ENCODE measurements at places on chromosomes 11 and 22.

GRCh38 chr11:1300569-1301187 lies 8.8 kb downstream of the TOLLIP start:
- DNase-seq: no peak

DNA sequence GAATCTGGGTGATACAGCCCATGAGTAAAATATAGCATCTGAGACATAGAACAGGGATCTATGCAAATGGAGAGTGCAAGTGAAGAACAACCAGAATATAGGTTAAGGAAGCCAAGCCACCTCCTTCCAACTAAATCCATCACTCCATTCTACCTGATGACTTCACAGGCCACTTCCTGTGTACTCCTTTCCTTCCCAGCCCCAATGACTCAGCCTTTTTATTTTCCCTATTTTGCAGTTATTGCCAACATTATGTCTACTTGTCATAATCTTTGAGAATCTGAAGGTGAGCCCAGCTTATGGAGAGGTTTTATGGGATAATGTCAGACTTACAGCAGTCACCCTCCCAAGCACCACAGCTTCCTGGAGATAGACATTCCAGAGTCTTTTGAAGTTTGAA lies 1.4 kb upstream of the OR52M1 start:
- no peak for DNase-seq

DNA sequence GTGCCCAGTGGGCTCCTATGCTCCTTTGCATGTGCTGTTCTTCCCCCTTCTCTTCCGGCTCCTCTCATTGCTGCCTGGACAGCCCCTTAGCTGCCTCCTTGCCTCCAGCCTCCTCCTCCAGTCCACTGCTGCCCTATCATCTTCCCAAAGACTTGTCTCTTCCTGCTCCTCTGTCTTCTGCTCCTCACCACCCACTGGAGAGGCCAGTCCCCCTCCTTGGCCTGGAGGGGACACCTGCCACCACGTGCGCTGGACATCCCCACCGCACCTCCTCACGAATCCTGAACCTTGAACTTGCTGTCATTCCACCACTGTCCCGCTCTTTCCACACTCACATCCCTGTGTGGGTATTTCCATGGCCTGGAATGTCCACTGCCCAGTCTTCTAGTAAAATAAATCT lies 49.8 kb downstream of the MICAL2 start:
- no peak for DNase-seq

DNA sequence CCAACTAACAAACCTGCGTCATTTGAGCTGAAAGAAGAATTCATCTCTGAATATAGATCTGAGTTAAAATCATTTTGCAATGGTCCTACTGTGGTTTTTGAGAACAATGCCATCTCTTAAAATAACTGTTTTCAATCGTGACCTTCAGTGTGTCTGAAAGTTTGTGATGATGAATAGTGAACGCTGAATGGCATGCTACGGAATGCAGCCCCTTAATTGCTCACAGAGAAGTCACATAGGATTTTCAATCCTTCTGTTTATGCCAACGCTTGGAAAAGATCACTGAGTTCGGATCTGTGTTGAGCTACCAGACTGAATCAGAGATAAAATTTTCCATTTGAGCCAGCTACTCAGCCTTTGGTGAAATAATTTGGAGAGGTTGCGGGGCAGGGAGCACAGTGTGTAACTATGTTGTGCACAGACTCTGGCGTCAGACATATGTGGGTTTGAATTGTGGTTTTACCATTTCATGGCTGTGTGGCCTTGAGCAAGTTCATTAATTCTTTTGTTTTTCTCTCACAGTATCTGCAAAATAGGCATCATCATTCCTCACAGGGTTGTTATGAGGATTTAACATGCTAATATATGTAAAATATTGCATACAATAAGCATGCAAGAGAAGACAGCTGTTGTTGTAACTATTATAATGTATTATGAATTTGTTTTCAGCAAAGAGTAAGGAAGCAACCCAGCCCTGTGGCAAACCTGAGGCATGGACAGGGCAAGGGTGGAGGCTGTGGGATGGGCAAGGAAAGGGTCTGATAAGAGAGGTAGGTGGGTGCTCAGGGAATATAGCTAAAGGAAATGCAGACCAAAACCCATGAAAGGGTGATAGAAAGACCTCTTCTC lies 679.9 kb downstream of the KCNA4 start:
- no peak for DNase-seq

GRCh38 chr11:12251666-12252560 lies 125.5 kb upstream of the PARVA start:
- no peak for DNase-seq

DNA sequence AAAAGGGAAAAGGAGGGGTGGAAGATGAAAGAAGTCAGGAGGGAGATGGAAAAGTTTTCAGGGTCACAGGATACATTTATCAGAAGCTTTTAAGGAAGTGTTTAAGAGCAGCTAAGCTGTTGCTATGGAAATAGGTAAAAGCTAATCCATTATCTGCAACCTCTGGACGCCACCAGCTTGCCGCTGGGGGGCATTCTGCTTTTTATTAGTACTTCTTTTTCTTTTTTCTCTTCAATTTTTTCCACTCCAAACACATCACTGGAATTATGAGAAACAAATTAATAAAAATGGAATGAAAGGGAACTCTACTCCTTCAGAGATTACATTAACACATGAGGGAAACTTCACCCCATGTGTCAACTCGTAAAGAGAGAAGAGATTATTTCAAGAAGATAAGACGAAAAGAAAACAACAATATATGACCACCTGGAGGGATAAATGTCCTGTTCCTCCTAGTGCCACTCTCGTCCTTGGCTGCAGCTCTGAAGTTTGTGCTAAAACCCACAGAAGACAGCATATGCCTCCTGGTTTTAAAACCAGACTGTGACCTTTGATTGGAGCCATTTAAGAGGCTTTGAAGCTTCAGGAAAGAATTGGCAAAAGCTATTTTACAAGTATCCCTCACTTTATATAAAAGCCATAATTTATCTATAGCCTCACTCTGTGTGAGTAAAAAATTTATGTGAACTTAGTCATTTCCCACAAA lies 972.8 kb downstream of the OPCML start:
- no peak for DNase-seq

DNA sequence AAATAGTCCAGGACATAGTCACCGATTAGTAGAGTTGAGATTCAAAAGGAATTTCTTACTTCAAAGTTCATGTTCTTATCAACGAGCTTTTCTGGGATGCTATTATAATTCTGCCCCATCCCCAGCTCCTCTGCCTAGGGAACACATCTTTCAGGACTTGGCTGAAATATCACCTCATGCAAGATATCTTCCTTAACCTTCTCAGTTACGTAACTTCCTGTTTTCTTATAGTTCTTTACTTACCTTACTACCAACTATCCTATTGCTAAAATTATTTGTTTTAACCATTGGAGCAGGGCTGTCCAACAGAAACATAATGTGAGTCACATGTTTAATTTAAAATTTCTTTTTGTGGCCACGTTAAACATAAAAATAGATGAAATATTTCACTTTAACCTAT lies 2.3 kb downstream of the NARS2 start:
- no peak for DNase-seq

GRCh38 chr11:13008625-13009475 lies at the start of gene RASSF10:
RASSF10 (plus strand) TSS chr11:13009316; CDS start chr11:13009577, 261 bp downstream.
- no peak for DNase-seq

DNA sequence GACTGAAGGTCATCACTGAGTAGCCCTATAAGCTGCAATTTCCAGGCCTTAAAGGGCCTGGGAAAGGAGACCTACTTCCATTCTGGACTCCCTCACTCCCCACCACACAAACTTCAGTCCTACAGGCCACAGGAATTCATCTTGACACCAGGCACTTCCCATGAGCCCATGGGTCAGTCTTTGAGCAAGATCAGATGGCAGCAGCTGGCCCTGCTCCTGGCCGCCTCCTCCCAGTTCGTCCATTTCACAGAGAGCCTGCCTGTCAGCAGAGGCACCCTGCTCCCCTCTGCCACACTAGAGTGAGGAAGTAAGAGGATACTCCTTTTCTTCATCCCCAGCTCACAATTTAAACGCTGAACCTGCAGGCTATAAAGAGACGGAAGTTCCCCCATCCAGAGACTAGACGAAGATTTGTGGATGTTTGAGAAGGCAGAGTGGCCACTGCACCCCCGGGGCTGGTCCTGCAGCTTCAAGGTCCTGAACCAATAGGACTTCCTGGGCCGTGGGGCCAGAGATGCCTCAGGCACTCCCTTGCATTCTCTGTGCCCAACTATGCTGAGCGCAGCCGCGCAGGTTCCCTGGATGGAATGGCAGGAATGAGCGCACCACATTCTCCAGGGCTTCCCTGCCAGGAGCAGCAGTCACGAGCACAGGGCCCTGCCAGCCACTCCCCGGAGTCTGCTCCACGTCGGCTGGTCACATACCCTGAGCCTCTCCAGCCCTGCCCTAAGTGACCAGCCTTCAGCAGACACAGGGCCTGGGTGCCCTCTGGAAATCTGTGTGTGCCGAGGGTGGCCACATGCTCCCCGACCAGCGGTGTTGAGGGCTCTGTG lies 33.5 kb upstream of the BID start:
- DNase-seq: no peak

GRCh38 chr11:77448269-77448668 lies 25.6 kb downstream of the PAK1 start:
- DNase-seq: no peak

DNA sequence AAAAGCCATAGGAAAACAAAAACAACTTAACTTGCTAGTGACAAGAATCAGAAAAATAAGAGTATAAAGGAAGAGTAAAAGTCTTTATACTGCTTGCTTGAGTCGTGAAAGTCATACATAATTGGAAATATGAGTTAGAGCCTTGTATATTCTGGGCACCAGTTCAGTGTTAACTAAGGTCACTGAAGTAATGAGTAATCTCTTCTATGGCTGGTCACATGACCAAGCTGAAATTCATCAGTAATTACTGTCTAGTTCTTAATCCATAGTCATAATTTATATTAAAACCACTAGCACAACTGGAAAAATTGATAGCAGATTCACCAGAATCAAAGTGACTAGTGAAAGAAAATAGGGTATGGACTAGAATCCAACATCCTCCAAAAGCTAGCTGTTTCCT lies 84.4 kb upstream of the SLC5A12 start:
- DNase-seq: no peak

GRCh38 chr22:29787371-29787980 lies 20.3 kb downstream of the UQCR10 start:
- DNase-seq: no peak
